Aorta (tissue), 5 donors: ENCODE measurements at places on chromosomes 5 and 9. TPM values are rescaled to one million over a fixed set of nuclear protein-coding genes. Genes with fewer than 3 reads are reported as not detected.

Gene IFNK
- total RNA-seq = not detected

Gene EIF4E1B
- total RNA-seq = not detected

Gene QRFP
- total RNA-seq = not detected

Gene IL5
- not detected for total RNA-seq

Gene C7
- 327 TPM for total RNA-seq

Gene ADCY2
- total RNA-seq = 7.1 TPM

Gene SLC28A3
- total RNA-seq = 0.39 TPM

Gene RHOBTB3
- 53.2 TPM for total RNA-seq

Gene SKP2
- 16.1 TPM for total RNA-seq

Gene PTAR1
- 52.2 TPM for total RNA-seq

Gene TMEM174
- not detected for total RNA-seq

Gene CEP120
- total RNA-seq = 19.4 TPM

Gene PTGER4
- total RNA-seq = 18.2 TPM

Gene CDH9
- total RNA-seq = not detected

Gene PTPRD
- 49.2 TPM for total RNA-seq

Gene BAAT
- not detected for total RNA-seq

Gene TSSK1B
- 0.18 TPM for total RNA-seq

Gene FOXI1
- total RNA-seq = not detected

Gene ITK
- 4.8 TPM for total RNA-seq

Gene WNK2
- 3.7 TPM for total RNA-seq

Gene SPRY4
- total RNA-seq = 49.8 TPM

Gene SIL1
- total RNA-seq = 48.7 TPM

Gene SLC9A3
- total RNA-seq = 0.93 TPM

Gene SLC6A7
- total RNA-seq = not detected

Gene SLC1A3
- 12.4 TPM for total RNA-seq

Gene DEPDC1B
- total RNA-seq = 1.3 TPM

Gene TAS2R1
- total RNA-seq = not detected

Gene SPATA9
- 0.45 TPM for total RNA-seq

Gene CATSPER3
- 0.63 TPM for total RNA-seq

Gene HAVCR2
- 10.3 TPM for total RNA-seq

Gene PCDHB9
- total RNA-seq = 3.0 TPM

Gene SHISAL2B
- total RNA-seq = not detected

Gene NR3C1
- 105 TPM for total RNA-seq

Gene F2RL2
- total RNA-seq = 0.32 TPM

Gene WDR38
- total RNA-seq = not detected

Gene PLEKHG4B
- not detected for total RNA-seq

Gene TLX3
- total RNA-seq = not detected

Gene DMRTA1
- total RNA-seq = 0.39 TPM

Gene NR4A3
- total RNA-seq = 60.3 TPM

Gene NSG2
- not detected for total RNA-seq

Gene TMEM215
- total RNA-seq = not detected

Gene CDC20B
- not detected for total RNA-seq
